Fibroblast of the aortic adventitia (primary cell): ENCODE measurements at places on chromosomes 12 and 14.

GRCh38 chr12:26940516-26941214 lies 2.4 kb downstream of the FGFR1OP2 start:
- DNase-seq: peak; percentile 42

DNA sequence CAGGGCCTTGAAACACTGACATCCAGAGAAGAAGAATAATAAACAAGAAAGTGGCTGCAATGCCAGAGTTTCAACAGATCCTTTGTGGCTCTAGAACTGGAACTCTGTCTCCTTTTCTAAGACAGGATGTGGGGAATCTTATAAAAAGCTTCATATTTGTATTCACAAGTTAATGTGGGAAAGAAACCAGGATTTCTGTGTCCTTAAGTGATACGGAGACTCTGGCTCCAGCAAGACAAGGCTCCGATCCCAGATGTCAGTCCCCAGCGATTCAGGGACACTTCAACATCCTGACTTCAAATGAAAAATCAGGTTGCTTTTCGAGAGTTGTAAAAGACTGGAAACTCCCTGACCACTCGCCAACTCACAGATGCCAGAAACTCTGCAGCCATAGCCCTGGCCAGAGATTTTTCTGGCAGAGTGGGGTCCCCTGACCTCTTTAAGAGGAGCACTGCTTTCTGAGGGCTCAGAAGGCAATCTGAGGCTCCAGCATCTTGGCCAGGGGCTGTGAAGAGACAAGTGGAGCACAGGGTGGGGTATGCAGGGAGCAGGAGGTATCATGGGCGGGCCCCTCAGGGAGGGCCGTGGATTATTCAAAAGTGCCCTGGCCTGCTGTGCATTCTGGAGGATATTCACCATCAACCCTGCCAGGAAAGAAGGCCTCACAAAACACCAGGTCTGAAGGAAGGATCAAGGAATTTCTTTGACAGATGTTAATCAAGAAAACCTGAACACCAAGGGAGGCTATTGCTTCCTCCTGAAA lies 53.3 kb downstream of the TMX1 start:
- DNase-seq: peak; percentile 93

DNA sequence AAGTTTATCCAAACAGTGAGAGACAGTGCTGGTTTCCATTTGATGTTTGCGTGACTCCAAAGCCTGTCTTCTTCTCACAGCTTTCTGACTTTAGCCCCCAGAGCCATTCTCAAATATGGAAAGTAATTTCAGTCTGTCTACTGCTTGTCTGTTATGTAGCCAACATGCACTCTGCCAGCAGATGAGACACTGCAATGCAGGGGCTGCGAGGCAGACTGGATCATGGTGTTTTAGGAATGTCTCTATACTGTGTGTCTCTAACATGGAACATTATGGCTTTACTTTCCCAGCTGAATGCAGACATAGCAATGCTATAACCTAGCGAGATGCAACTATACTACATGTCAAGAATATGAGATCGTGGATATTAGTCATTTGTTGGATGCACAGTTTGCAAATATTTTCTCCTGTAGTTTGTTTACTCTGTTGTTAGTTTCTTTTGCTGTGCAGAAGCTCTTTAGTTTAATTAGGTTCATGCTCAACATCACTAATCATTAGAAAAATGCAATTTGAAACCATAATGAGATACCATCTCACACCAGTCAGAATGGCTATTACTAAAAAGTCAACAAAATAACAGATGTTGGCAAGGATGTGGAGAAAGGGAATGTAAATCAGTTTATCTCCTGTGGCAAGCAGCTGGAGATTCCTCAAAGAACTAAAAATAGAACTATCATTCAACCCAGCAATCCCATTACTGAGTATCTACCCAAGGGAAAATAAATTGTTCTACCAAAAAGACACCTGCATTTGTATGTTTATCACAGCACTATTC lies 235.8 kb upstream of the TMTC1 start:
- no peak for DNase-seq

- no peak for DNase-seq
Observed at GRCh38 chr14:96584199-96584906, 82.2 kb downstream of the PAPOLA start.

DNA sequence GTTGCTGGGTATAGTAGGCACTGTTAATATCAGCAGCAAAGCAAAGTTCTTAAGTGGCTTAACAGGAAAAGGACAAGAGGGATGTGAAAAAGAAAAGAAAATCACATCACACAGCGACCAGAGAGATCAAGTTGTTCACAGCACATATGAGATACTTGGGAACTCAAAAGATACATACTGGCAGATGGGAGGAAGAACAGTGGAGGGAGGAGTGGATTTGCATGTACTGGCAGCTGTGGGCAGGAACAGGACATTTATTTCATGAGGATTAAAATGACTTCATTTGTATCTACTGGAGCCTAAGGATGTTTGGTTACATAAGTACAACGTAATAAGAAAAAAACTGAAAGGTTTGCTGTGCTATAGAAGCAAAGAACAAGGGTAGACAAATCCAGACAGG lies 136.5 kb upstream of the IFNG-AS1 start:
- no peak for DNase-seq

- DNase-seq: no peak
Observed at GRCh38 chr14:88998027-88998426, 173.6 kb downstream of the TTC8 start.

DNA sequence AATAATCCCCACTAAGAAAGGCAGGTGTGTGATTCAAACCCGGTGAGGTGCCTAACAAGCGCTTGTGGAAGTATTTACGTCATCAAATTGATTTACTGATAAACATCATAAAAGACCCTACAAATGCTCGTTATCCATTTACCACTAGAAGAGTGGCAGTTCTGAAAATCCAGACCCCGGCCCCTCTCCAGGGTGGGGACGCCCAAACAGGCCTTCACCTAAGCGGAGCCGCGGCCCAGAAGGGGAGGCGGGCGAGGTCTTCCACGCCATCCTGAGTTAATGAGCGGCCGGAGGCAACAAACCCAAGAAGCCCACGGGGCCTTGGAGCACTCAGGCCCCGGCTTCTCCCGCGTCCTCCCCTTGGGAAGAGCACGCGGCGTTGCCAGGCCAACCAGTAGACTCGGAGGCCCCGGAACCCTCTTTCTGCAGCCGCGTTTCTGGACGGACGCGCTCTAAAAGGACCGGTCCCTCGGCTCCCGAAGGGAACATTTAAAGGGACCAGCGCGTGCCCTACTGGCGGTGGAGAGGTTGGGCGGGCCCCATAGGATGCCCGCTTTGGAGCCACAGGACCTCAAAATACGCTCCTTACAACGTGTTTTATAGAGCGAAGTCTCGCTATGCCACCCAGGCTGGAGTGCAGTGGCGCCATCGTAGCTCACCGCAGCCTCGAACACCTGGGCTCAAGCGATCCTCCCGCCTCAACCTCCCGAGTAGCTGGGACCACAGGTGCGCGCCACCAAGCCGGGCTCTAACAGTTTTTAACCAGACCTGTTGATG lies 3.5 kb downstream of the PTPN21 start:
- peak; percentile 89 for DNase-seq
